ENCODE measurements at places on chromosomes 5 and 9.

DNA sequence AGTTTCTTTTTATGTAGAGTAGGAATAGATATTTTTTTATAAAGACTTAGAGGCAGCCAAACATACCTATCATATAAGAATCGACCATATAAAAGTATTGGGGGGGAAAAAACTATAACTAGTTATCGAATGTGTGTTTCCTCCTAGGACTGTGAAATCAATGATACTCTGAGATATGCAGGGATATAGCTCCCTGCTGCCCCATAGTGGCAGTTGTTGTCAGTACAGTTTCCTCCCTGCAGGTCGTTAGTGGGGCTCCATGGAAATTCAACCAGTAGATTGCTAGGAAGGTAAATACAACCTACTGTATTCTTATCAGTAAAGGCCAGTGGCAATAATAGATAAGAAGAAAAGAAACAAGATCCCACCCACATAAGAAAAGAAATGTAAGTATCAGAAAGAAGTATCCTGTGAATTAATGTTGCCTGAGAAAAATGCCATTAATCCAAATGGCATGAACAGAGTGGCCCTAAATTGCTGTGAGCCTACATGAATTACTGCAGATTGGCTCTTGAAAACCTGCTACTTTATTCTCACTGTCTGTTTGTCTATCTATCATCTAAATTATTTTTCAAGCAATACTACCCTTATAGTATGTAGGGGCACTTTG lies 136.9 kb upstream of the FBN2 start:
- DNase-seq: no peak

GRCh38 chr5:81268521-81269196 lies 32.7 kb upstream of the ZCCHC9 start:
- no peak for DNase-seq

DNA sequence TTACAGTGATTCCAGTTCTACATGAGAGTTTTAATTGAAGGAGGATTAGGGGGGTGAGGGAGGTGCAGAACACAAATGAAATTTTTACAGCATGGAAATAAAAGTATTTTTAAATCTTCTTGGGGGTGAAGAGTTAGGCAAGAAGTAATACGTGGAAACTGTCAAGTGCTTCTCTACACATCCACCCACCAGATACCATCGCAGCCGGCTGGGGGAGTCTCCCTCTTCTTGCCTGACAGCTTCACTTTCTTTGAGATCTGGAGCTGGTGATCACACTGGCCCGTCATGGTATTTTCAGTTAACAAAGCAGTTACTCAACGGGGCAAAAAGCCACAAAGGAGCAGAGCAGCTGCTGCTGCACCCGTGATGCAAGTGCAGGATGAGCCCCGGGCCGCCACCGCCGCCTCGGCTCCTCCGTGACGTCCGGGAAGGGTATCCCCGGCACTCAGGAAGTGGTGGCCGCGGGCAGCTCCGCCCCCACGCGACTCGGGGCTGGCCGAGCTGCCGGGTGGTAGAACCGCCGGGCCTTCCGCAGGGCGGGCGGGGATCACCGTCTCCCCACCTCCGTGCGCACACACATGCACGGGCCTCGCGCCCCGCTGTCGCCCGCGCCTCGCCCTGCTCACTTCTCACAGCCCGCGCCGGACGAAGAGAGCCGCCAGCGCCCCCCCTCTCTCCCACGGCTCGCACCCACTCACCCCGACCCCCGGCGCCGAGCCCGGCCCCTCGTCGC lies 2.4 kb upstream of the NR4A3 start:
- DNase-seq: no peak

DNA sequence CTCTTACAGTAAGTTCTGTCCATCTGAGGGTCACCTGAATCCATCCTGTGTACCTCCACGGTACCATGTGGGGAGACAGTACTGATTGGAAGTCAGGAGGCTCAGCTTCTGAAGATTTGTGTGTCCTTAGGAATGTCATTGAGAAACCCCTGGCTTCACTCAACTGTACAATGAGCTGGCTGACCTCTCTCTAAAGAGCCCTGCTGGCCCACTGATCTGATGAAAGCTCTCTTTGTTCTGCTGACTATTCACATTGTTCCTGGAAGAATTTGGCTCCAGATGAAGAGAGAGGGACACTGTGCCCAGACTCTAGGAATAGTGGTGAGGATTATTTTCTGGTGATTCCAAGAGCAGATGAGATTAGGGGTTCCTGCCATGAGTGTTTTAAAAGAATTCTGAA lies 141.2 kb downstream of the LURAP1L start:
- no peak for DNase-seq

GRCh38 chr5:86008704-86009103 lies 609.0 kb upstream of the COX7C start:
- no peak for DNase-seq

DNA sequence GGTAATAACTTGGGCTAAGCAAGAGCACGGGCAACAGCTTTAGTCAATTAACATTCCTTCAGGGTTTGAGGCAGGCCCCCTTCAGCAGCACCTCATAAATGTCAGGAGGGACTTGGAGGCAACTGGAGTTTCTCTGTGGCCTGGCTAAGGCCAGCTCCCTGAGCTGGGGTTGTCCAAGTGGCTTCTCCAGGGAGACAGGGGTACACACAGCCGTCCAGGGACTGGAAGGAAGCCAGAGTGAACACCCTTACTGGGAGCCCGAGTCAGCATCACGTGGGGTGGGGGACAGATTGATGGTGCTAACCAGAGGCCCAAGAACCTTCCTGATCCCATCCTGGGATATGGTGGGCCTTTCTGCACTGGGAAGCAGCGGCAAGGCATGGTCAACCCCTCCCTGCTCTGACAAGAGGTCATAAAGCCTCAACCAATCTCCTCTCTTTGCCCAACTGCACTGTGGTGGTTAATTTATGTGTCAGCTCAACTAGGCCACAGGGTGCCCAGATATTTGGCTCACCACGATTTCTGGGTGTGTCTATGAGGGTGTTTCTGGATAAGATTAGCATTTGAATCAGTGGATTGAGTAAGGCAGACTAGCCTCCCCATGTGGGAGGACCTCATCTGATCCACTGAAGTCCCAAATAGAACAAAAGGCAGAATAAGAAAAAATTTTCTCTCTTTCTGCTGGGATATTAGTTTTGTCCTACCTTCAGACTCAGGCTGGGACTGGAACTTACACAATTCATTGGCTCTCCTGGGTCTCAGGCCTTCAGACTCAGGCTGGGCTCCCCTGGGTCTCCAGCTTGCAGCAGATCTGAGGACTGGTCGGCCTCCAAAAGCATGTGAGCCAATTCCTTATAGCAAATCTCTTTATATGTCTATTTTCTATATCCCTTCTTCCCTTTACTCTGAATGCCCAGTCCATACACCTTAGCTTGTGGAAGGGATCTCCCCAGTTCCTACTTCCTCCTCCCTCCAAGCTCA lies 127.2 kb upstream of the LARP1 start:
- no peak for DNase-seq

GRCh38 chr5:14801792-14802191 lies 69.8 kb downstream of the ANKH start:
- DNase-seq: no peak

GRCh38 chr9:96493757-96494156 lies 43.8 kb downstream of the HABP4 start:
- DNase-seq: no peak

- no peak for DNase-seq
Observed at GRCh38 chr5:51395666-51396356, 12.6 kb downstream of the ISL1 start.

- DNase-seq: no peak
Observed at GRCh38 chr5:133728475-133728874, 116.1 kb upstream of the FSTL4 start.

DNA sequence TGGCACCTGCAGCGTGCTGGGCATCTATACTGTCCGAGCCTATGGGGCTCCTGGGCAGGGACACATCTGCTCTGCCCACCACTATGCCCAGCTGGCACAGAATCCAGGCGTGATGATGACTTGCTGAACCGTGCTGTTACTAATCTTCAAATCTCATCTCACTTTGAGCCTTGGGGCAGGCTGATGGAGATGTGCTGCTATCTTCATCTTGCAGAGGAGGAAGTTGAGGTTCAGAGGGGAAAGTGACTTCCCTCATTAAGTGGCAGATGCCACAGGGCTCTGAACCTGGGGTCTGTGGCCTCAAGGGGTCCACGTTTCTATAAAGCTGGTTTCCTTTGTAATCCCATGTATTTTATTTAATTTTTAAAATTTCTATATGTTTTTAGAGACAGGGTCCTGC lies 4.7 kb downstream of the SLC2A6 start:
- no peak for DNase-seq

- DNase-seq: peak; percentile 59
Observed at GRCh38 chr5:72817076-72817481, 618 bp downstream of the TNPO1 start.

DNA sequence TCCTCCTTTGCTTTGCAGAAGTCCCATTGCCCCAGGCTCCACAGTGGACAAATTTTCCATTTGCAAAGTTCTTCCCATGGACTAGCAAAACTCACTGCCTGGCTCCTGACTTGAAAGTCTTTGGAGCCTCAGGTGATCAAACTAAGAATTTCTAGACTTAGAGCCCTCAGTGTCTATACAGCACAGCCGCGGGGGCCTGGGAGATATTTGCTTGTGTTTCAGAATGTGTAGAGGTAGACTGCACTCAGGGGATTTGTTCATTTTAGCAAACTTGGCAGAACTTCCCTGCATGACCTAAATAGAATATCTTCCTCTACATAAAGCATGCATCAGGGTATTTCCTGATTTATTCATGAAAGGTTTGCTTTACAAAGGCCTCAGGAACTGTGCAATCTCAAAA lies 384.2 kb upstream of the ZNF462 start:
- no peak for DNase-seq
